ENCODE measurements at places on chromosomes 6 and 20. TPM values are rescaled to one million over a fixed set of nuclear protein-coding genes. Genes with fewer than 3 reads are reported as not detected.

DNA sequence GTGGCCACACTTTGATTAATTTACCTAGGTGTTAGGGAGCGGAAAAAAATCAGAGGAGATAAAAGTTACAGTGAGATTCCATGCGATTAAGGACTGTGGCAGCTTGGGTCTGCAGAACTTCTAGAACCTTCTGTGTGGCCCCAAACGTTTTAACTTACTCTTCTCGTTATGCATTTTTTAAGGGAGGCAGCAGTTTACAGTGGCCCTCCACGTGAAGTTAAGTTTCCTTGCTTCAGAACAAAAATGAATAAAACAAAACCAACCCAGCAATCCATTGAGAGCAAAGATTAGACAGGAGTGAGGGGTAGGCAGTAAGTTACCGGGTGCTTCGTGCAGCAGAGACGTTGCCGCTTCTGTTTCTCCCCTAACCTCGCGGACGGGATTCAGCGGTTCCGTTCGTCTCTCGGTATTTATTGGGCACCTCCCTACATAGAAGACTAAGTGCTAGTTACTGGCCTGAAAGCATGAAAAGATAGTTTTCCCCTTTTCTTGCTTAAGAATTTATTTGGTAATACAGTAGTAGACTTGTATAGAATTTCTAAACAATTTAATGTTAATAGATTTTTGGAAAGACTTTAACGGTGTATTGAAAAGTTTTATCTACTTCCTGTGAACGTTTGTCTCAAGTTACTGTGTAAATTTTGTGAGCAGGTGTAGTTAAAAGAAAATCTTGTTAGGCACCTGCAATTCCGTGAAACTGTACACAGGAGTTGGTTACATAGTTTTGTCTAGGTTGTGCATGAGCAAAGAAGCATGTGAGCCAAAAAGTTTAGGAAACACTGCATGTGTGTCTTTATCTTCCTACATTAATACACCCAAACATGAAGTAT lies 1.1 kb downstream of the BAG2 start:
- DNase-seq: no peak

DNA sequence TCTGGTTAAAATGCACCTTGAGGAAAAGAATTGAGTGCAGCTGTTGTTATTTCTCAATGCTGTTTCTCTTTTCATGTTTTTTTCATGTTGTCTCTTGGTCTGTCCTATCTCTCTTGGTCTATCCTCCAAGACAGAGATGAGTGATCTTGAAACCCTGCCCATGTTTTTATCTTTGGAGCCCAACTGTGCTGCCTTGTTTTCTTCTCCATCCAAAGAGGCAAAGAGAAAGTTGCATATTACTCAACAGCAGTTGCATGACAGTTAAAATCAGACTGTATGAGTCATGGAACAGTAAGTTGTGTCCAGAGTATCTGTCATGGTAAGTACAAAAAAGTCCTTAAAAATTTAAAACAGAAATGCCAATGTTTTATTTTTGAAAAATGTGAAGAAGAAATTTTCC lies 26.2 kb downstream of the BCAS1 start:
- no peak for DNase-seq

The HSD17B8 gene
- total RNA-seq: 5.3 TPM

The GJA1 gene
- 107 TPM for total RNA-seq

The CLDN20 gene
- not detected for total RNA-seq

DNA sequence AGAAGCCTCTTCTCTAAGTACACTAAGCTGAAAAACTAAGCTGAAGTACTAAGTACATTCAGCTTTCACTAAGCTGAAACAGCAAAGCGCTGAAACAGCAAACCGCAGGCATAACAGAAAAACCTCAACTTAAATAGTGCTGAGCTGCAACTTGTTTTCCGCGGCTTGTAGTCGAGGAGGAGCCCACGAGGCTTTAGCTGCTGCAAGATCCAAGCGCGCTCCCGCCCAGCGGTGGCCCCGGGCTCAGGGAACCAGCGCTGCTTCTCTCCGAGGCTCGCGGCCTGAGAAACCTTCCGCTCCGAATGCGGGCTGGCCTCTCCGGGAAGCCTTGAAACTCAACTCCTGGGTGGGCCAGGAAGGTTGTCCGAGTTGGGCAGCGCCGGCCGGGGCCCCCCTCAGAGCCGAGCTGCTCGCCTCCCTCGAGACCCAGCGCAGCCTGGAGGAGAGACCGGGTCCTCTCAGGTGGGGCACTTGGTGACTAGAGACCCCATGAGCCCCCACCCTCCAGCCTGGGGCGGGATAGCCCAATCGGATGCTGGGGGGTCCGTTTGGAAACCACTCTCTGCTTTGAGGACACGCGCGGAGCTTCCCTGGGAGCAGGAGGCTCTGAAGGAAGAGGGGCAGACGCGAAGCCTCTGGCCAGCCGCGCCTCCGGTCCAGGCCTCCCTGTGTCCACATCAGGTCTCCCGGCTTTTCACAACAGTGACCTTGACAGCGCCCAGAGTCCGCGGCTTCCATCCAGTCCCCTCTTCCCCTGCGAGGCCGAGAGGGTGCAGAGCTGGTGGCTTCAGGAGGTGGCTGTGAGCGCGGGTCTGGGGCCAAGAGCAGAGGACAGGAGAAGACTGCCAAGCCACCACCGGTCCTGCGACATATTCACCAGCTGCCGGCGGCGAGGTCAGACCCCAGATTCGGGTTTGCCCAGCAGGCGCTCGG lies 38.1 kb upstream of the HLA-E start:
- no peak for DNase-seq

The MMP24 gene
- total RNA-seq: 0.35 TPM

- no peak for DNase-seq
Observed at GRCh38 chr6:61649845-61650244, 636.2 kb downstream of the KHDRBS2 start.

- DNase-seq: peak; percentile 59
Observed at GRCh38 chr6:166538297-166539010, 48.0 kb downstream of the RAMACL start.

- DNase-seq: no peak
Observed at GRCh38 chr6:96700915-96701314, 136.4 kb downstream of the GPR63 start.

DNA sequence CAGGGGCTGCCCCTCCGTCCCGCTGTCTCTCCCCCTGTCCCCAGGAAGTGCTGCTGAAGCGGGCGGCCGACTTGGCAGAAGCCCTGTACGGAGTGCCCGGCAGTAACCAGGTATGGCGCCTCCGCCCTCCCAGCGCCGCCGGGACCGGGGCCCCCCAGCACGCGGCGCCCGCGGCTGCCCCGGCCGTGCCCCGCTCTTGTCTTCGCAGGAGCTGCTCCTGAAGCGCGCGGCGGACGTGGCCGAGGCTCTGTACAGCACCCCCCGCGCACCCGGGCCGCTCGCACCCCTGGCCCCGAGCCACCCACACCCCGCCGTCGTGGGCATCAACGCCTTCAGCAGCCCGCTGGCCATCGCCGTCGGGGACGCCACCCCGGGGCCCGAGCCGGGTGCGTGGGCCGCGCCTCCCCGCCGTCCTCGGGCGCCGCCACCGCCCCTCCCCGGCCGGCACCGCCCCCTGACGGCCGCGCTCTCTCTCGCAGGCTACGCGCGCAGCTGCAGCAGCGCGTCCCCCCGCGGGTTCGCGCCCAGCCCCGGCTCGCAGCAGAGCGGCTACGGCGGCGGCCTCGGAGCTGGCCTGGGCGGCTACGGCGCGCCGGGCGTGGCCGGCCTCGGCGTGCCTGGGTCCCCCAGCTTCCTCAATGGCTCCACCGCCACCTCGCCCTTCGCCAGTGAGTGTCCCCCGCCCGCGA lies 48.4 kb downstream of the CPXM1 start:
- no peak for DNase-seq

GRCh38 chr6:144586986-144587385 lies 301.9 kb downstream of the UTRN start:
- DNase-seq: no peak
